ENCODE measurements at places on chromosomes 16 and 17.

- DNase-seq = no peak
These were observed 8.5 kb downstream of the PRSS54 start for GRCh38 chr16:58286280-58286679.

DNA sequence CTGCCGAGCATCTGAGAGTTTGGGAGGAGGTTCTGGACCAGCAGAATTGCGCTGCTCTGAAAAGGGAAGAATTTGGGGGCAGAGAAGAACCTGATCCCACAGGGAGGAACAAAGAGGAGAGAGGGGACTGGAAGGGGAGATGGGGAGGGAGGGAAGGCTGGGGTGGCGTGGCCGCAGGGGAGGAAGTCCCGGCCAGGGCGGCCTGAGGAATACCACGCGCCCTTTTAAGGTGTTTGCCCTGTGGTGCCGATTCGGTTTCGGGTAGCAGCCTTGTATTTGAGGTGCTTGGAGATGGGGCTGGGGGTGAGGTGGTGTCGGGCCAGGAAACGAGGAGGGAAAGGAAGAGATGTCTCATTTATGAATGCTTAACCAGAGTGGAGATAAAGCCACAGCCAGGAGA is 51.3 kb downstream of the AKAP1 start:
- no peak for DNase-seq

GRCh38 chr16:64092271-64092670 is 1029.6 kb downstream of the CDH11 start:
- peak; percentile 15 for DNase-seq

- no peak for DNase-seq
These were observed 45.9 kb upstream of the MGAT5B start for GRCh38 chr17:76822184-76822778.

DNA sequence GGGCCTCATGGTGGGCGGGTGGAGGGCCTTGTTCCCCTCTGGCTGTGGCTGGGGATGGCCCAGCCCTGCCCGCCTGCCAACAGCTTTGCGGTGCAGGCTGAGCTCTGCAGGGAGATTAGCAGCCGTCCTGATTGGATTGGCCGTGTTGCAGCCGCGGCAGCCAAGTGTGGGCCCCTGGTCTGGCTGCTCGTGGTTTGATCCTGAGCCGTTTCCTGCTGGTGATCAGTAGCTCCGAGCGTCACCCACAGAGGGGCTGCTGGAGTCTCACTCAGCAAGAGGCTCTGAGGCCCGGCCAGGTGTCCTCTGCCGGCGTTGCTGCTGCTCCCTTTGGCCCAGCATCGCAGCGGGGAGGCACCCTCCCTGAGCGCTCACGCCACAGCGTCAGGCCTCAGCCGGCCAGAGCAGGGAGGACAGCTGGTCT is 32.5 kb downstream of the BAIAP2 start:
- DNase-seq = no peak

DNA sequence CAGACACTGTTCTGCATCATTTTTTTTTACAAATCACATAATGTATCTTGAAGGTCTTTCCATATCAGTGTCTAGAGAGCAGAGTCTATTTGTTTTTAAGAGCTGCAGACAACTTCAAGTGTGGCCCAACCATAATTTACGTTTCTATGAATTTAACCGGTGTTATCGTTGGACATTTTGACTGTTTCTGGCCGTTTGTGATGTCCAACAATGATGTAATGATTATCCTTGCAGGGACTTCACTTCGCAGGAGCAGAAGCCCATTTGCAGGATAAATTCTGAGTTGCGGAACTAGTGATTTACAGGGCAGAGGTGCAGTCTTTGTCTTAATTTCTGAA is 26.9 kb upstream of the HLF start:
- no peak for DNase-seq

- DNase-seq = no peak
These were observed 22.8 kb downstream of the AATF start for GRCh38 chr17:36971508-36971907.

- DNase-seq = no peak
These were observed 56.1 kb downstream of the ENGASE start for GRCh38 chr17:79130536-79131273.

DNA sequence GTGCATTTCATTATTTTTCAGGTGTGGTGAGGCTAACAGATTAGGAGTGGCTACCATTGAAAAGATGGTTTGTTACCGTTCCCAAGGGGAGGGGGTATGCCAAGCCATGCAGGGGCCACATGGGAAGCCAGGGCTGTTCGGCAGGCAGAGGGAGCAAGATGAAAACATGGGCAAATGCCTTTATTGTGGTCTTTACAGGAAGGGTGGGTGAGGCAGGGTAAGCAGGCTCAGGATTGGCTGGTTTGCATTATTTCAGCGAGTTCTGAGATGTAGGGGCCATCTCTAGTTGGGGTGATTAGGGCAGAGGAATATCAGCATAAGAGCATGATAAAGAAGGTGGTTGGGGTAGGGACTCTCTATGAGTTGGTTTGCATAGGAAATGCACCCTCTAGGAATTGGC is 117.6 kb downstream of the CCT6B start:
- DNase-seq = no peak

- no peak for DNase-seq
These were observed 478.2 kb upstream of the CCL2 start for GRCh38 chr17:33776903-33777302.
